Smooth muscle cell of the pulmonary artery (primary cell): ENCODE measurements at places on chromosomes 3 and 15. TPM values are rescaled to one million over a fixed set of nuclear protein-coding genes. Genes with fewer than 3 reads are reported as not detected.

The IL17RB gene
- under 0.01 TPM in 1 of 2 replicates, not detected in the other for total RNA-seq

The SH3BP5 gene
- 21.7 and 33.0 TPM in 2 replicates for total RNA-seq

The GMNC gene
- 0.07 TPM in 2 replicates for total RNA-seq

The FEZF2 gene
- total RNA-seq: not detected in 2 replicates

The POLQ gene
- total RNA-seq: 1.3 and 2.6 TPM in 2 replicates

The ESYT3 gene
- total RNA-seq: 0.07 and 0.23 TPM in 2 replicates

The DGKG gene
- total RNA-seq: 1.2 and 4.0 TPM in 2 replicates

The SLC24A5 gene
- not detected in 2 replicates for total RNA-seq

The TMEM266 gene
- total RNA-seq: 0.03 and 0.07 TPM in 2 replicates

The RAD54L2 gene
- 15.4 and 15.9 TPM in 2 replicates for total RNA-seq

The C3orf85 gene
- not detected in 2 replicates for total RNA-seq

The ECE2 gene
- 0.17 TPM in 1 of 2 replicates, not detected in the other for total RNA-seq

The MINAR1 gene
- 1.2 and 1.6 TPM in 2 replicates for total RNA-seq

The TTC23 gene
- total RNA-seq: 24.6 and 29.1 TPM in 2 replicates

The TMC3 gene
- total RNA-seq: 0.13 and 0.20 TPM in 2 replicates
